Caco-2 (cell line): ENCODE measurements at places on chromosomes 7 and 10.

GRCh38 chr10:71433768-71434744, 37.3 kb downstream of the CDH23 start:
- DNase-seq: no peak

DNA sequence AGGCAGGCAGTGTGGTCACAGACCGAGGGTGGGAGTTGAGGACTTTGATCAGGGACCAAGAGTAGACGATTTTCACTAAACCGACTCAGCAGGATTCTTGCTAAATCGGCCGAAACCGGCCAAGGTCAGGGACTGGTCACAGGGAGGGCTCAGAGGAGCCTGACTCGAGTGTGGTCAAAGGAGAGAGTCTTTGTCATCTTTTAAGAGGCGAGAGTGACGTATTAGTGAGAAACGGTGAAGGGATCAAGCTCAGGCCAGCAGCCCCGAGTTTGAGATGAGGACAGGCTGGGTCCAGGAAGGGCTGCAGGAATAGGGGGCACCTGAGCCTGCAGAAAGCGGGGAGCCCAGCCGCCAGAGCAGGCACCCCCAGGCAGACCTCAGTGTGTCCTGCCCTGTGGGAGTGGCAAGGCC, 41.6 kb upstream of the FAM20C start:
- peak; percentile 45 for DNase-seq

DNA sequence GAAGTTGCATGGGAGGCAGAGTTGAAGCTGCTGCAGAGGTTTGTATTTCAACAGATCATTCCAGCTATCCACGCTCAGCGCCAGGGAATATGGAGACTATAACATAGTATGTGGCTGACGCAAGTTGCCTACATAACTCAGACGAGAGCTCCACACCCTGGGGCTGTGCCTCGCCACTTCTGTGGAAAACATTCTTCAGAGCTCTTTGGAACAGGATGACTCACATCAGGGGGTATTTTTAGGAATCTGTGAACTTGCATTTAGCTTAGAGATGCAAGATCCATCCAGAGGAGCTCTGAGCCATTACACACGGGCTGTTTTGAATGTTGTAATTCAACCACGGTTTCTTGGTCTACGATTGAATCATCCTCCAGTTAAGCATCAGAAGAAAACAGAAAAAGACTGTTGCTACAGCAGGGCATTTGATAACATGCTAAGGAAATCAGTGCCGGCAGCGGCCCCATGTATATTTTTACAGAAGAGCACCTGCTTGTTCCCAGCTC, 481.5 kb upstream of the AKR1E2 start:
- DNase-seq: no peak

DNA sequence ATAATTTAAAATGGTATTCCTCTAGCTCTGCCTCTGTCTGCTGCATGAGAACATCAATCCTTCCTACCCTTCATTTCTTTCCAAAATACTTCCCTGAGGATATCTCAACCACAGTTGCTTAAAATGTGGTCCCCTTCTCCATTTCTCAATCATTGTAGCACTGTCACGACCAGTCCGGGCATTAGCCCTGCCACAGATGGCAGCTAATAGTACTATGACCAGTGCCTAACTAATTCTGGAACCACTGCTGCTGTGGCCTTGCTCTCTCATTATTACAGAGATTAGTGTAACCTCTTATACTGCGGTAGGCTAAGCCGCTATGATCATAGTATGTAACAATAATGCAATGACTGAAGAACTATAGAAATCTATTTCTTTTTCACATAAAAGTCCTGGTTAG, 66.0 kb downstream of the REEP3 start:
- DNase-seq: no peak

DNA sequence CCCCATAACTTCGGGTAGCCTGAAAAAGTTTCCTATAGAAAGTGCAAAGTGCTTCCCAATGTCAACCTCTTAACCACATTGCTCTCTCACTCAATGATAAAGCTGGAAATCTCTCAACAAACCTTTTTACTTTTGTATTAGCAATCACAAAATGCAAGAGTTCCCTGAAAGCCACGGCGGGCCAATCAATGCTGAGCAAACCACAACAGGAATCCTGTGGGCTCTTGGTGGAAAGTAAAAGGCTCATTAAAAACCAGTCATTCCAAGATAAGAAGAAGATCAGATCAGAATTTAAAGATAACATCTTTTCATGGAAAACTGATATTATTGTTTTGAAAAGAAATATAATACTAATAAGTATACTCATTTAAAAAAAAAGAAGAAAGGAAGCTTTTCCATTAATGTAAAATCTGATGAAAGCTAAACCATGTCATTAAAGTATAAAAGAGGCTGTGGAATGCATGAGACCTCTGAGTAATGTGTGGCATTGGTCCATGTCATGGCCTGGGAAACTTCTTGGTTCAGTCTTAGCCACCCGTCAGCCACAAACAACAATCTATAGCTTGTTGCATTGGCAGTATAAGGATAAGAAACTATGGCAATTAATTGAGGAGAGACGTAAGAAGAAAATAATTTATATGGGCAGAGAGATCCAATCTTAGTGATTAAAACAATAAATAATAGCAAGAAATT, 1066.1 kb upstream of the SORCS1 start:
- no peak for DNase-seq

GRCh38 chr10:63129888-63130287, 3.2 kb upstream of the NRBF2 start:
- DNase-seq: no peak
